Stimulated activated CD4-positive, alpha-beta T cell treated with anti-CD3 and anti-CD28 coated beads, TNF-alpha, amount 100 ng/mL, for 48 hours (primary cell): ENCODE measurements at places on chromosomes 12 and 14.

DNA sequence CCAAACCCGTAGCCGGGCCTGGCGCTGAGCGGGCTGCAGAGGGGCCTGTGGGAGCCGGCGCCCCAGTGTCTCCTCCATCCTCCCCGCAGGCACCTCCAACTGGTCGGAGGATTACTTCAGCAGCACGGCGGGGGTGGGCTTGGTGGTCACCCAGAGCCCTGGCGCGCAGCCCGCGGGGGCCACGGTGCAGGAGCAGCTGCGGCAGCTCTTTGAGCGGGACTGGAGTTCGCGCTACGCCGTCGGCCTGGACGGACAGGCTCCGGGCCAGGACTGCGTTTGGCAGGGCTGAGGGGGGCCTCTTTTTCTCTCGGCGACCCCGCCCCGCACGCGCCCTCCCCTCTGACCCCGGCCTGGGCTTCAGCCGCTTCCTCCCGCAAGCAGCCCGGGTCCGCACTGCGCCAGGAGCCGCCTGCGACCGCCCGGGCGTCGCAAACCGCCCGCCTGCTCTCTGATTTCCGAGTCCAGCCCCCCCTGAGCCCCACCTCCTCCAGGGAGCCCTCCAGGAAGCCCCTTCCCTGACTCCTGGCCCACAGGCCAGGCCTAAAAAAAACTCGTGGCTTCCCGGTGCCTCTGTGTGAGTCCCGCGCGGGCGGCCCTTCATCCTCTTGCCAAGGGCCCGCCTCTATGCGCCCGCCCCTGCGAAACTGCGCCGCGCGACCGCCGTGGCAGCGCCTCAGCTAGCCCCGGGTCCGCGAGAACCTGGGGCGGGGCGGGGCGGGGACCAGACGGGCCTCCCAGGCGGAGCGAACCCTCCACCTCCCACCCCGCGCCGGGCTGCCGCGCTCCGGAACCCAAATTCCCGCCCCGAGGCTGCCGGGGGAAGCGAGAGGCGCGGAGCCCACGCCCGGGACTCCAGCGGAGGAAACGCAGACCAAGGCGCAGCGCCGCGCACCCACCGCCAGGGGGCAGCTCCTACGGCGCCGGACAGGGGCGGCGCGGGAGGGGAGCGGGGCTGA, 8.3 kb downstream of the PLD4 start:
- DNase-seq, result peak; percentile 86

DNA sequence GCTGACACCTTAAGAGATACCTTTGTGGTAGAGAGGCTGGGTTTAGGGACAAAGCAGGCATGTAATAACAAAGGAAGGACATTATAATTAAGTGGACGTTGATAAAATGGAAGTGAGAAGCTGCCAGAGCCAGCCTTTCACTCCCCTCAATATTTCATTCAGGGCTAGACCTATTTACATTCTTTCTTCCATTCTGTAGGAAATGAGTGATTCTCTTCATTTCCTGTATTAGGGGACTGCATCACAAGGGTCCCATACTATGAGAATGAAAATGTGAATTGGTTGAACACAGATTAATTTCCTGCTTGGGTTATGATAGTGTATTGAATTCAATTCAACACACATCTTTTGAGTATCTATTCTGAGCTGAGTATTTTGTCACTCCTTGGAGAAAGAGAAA, 143.0 kb downstream of the OTOGL start:
- no peak for DNase-seq

GRCh38 chr14:89767131-89767530, 187.4 kb downstream of the EFCAB11 start:
- DNase-seq, result no peak

- no peak for DNase-seq
Measured at GRCh38 chr14:48857366-48857765, 728.8 kb downstream of the RPS29 start.

GRCh38 chr12:75478116-75478794, 2.3 kb upstream of the GLIPR1 start:
- peak; percentile 23 for DNase-seq

GRCh38 chr14:40525314-40525713, 1081.4 kb upstream of the LRFN5 start:
- no peak for DNase-seq

DNA sequence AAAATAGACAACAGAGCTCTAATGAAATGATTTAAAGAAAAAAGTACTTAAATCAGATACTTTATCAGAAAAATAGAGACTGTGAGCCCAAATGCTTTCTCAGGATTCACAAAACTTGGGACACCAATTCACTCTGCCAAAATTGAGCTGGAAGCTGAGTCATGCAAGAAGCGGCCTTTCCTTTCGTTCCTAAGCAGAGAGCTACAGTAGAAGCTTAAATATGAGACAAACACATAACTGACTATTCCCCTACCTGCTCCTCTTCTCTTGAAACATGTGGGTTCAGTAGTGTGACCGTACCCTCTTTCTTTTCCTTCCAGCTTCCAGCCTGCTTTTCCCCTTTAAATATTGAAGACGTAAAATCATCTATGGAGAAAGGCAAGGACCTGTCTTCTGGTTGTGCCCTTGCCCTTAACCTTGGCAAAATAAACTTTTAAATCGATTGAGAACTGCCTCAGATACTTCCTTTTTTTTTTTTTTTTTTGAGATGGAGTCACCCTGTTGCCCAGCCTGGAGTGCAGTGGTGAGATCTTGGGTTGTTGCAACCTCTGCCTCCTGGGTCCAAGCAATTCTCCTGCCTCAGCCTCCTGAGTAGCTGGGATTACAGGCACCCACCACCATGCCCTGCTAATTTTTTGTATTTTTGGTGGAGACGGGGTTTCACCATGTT, 4.4 kb upstream of the SDS start:
- no peak for DNase-seq

DNA sequence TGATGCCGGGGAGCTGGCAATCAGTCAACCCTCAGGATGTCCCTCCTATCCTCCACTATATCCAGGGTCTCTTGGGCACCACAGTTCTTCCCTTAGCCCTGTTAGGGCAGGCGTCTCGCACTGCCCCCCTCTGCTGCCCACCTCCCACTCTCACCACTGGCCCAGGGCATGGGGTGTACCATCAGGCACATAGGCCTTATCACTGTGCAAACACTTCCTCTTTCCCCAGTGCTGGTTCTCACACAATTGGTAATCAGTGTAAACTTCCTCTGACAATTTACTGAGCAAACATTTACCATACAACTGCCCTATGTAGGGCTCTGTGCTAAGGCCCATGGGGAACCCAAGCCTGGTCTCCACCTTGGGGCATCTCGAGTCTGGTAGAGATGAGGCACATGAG, 20.1 kb upstream of the TMED10 start:
- DNase-seq, result no peak

DNA sequence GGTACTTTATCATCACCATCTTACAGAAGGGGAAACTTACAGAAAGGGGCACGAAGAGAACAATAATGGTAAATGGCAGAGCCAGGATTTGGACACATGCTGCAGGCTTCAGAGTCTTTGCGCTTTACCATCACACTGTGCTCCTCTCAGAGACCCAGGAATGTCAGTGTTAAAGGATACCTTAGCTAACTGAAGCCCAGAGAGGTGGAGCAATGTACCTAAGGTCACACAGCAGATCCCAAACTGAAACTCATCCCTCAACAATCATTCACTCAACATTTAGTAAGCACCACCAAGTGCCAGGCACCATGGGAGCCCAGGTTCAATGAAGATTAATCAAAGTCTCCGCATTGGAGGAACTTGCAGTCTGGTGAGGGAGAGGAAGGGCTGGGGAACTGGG, 8.0 kb upstream of the KRT78 start:
- no peak for DNase-seq

DNA sequence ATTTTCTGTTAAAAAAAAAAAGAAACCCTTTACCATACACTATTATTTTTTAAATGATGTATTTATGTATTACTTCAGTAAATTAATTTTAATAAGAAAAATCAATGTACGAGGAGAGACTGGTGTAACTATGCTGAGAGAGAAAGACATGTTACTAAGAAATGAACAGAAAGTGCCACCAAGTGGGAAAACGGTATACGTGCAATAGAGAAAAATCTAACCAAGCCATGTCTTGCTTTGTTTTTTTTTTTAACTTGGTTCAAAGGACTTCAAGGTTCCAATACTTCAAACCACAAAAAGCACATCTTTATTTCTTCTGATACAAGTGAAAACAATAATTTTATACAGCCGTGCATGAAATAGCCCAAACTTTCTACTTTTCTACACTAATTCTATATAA, 22.9 kb downstream of the NDUFA12 start:
- DNase-seq, result no peak

GRCh38 chr14:20610002-20610765, 19.0 kb upstream of the RNASE12 start:
- peak; percentile 71 for DNase-seq

- peak; percentile 29 for DNase-seq
Measured at GRCh38 chr14:61537563-61538463, 157.5 kb upstream of the HIF1A start.

DNA sequence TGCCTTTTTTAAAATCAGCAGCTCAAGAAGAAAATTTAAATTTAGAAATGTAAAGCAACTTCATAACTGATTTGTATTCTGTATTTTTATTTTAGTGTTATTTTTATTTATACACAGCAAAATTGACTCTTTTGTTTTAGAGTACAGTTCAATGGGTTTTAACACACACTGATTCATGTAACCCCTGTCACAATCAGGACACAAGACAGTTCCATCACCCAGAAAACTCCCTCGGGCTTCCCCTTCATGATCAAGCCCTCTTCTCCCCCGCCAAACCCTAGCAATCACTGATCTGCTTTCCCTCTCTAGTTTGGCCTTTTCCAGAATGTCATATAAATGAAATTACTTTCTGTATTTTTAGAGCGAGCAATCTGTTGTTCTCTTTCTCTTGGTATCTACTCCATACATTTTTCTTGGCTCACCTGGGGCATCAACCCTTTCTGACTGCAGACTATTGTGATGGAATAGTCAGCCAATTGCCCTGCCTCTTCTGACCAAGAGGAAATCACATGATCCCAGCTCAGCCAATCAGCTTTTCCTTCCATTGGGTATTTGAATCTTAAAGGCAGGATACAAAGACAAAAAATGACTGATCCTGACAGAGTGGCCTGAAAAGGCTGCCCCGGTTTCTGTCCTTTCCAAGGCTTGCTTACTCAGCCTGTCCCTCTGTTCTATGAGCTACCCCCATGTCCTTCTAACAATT, 5.3 kb downstream of the SLC5A8 start:
- DNase-seq, result no peak

DNA sequence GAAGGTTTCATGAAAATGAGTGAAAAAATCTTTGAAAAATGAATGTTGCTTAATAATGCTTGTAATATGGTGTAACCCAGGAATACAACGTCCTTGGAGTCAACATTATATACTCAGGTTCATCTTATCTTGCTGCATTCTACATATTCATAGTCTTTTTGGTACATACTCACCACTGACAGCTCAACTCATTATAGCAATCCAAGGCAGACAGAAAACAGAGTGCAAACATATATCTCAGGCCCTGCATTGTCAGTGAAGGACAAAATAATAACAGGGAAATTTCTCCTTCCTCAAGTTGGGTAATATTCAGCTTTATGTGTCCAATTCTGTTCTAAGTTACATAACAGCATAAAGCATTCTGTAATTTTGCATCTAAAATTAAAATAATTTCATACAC, 1353.0 kb upstream of the SEL1L start:
- no peak for DNase-seq

GRCh38 chr12:16362550-16362949, 15.1 kb downstream of the MGST1 start:
- DNase-seq, result no peak

DNA sequence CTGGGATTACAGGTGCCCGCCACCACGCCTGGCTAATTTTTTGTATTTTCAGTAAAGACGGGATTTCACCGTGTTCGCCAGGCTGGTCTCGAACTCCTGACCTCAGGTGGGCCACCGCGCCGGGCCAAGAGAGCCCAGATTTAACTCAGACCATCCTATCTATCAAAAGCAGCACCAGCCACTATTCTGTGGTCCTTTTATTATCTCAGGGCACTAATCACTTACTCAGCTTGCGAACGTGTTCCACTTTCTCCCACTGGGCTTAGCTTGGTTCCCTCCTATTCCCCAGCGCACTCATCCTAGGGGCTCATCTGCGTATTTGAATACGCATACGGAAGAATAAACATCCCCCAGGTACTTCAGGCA, 16.2 kb upstream of the AACS start:
- no peak for DNase-seq

DNA sequence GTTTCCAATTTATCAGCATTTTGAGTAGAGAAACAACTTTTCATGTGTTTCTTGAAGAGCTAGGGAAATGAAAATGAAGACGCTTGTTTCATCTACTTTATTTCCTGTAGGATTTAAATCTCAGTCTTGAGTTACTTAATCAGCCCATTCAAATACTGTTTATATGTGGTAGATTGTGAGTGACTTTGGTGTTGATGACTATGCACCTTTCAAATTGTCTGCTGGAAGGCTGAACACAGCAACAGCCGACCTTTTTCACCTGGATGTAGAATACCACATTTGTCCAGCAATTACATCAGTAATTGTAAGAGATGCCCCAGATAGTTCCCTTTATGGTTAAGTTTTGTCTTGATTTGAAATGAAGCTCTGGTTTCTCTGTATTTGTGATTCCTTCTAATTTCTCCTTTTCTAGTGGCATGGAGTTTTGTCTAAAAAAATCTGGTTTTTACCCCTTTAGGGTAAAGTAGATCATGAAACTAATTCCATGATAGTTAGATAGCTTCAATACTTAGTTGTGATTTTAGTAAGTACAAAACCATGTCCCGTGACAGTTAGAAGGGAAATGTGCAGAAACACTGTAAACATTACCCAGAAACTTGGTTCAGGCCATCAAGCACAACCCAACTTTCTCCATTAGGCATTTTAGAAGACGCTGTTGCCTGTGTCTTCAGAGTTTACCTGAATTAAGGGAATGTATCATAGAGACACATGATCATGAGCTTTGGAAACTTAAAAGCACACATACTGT, 165.0 kb downstream of the SRGAP1 start:
- DNase-seq, result no peak

- DNase-seq, result no peak
Measured at GRCh38 chr12:68631227-68631626, 20.5 kb downstream of the RAP1B start.

GRCh38 chr14:51860164-51860824, at the start of gene GNG2:
Gene GNG2, plus strand, starts transcription at chr14:51860612. Its CDS starts 90,067 bp downstream, at chr14:51950679.
- DNase-seq, result peak; percentile 66

- no peak for DNase-seq
Measured at GRCh38 chr12:75990189-75990912, 41.2 kb downstream of the PHLDA1 start.

- DNase-seq, result no peak
Measured at GRCh38 chr14:75562089-75562488, 16.3 kb upstream of the FLVCR2 start.

DNA sequence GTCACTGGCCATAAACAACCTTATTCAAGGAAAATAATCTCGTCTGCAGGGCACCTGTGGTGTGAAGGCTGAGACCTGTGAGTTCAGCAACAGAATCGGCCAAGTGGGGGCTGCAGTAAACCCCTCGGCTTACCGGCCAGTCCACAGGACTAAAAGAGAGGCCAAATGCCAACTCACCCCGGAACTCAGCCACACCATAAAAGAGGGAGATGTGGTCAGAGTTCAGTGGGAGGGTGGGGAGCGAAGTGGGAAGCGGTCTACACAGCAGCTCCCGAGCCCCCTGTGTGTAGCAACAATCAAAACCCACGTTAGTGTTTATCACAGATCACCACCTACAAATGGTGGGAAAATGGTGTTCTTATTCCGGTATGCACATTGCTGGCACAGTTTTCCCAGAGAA, 153.0 kb downstream of the PIWIL1 start:
- DNase-seq, result no peak
